Stimulated activated naive CD4-positive, alpha-beta T cell treated with Interleukin-2 at 50 U/mL for 16 hours (primary cell): ENCODE measurements at places on chromosomes 2 and 18.

DNA sequence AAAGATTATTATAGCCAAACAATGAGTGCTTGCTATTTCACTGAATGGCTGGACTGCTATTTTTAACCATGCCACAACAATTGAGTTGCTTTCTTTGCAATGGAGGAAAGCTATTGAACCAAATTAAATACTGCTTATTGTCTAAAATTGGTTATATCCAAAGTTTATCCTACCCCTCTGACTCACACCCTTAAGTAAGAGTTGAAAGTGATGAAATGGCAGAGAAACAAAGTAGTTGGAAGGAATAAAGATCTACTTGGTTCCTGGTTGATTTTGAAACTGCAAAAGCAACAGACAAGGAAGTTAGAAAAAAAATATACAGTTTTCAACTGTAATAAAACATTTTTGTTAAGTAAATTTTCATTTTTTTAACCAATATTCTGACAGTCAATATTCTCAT, 47.5 kb downstream of the EML4 start:
- DNase-seq = no peak

DNA sequence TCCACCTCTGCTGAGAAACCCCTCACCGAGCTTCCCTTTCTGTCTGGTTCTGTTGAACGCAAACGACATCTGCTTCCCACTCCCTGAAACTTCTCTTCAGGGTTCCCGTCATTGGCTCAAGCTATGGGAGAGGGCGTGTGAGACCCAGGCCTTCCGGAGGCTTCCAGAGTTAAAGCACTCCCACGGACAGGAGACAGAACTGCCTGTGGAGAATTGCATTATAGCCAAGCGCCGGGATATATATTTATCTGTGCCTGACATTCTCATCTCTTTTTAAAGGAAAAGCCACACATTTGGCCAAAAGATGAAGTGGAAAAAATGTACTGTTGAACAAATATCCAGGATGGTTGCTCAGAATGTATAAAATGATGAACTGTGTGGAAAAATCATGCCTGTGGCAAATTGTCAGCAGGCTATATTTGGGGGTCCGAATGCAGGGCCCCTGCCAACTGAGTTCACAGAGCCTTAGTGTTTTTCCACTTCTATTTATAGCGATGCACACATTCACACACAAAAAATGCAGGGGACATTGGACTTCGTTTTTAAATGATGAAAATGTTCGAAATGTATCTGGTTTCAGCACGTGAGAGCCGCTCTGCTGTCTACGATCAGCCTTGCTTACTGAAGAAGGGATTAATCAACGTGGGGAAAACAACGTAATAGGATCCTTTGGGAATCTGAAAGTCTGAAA, 59.5 kb downstream of the E2F6 start:
- DNase-seq = no peak

- peak; percentile 26 for DNase-seq
Measured at GRCh38 chr2:25558262-25558661, 115.1 kb downstream of the DTNB start.

DNA sequence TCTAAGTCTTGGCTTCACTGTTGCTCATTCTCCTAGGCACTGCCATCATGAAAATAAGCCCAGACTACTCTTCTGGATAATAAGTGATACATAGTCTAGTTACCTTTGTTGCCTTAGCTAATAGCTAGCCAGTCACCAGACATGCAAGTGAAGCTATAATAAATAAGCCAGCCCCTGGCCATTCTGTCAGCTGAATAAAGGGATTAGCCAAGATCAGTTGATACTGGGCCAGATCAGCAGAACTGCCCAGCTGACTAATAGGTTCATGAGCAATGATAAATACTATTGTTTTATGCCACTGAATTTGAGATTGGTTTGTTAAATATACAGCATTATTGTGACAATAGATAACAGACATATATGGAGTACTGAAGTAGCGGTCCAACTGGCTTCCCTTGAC, 8.0 kb upstream of the C2orf69 start:
- no peak for DNase-seq

DNA sequence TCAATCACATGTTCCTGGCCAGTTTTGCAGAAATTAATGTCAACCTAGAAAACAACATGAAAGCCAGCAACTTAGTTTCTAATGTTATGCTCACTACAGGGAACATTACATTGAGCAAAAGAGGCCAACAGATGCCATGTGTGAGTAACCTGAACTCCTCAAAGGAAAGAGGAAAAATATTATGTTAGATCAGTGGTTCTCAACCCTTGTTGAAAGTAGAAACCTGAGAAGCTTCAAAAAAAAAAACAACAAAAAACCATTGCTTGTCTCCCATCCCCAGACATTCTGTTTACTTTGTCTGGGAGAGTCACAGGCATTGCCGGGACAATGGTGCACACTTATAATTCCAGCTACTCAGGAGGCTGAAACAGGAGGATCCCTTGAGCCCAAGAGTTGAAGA, 57.7 kb downstream of the METTL4 start:
- no peak for DNase-seq

DNA sequence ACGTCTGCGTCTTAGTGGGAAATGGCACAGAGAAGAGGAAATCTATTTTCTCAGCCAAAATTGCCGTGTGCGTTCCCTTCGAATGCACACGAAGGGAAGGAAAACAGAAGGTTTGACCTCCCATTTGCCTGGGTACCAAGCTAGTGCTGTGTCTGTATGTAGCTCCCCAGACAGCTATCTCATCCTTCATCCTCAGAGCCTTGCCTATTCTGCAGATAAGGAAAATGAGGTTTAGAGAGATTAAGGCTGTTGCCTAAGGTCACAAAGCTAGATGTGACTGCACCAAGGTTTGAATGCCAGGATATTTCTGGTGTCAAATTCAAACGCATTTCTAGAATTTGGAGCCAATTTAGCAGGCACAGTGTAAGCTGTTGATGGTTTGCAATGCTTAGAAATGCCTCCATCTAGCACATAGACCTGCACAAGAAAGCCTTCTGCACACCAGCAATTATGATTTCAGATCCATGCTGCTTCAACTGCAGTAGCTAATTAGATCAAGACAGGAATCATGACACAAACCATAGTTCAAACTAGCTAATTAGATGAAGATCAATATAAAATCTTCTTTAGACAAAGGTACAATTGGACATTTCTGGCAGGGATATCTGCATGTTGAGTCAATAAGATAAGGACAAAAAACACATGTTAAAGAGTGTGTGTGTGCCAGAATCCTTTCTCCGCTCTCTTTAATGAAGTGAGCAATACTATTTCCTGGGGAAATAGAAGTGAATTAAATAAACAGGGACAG, 115.1 kb downstream of the CMPK2 start:
- DNase-seq = no peak

DNA sequence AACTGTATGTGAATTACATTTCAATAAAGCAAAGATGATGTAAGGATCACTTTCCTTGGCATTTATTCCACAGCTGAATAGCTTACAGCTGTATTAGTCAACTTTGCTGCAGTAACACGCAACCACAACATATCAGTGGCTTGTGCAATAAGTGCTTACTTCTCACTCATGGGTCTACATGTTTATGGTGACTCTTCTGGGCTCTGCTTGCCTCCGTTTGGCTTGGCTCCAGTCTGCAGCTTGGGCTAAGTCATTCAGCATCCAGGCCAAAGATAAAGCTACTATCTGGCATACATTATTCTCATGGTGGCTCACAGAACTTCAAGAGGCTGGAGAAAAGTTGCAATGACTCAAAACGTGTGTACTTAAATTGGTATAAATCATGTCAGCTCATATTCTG, 355.0 kb downstream of the RNF144A start:
- DNase-seq = no peak

- DNase-seq = no peak
Measured at GRCh38 chr2:101097638-101098037, 53.5 kb downstream of the TBC1D8 start.

DNA sequence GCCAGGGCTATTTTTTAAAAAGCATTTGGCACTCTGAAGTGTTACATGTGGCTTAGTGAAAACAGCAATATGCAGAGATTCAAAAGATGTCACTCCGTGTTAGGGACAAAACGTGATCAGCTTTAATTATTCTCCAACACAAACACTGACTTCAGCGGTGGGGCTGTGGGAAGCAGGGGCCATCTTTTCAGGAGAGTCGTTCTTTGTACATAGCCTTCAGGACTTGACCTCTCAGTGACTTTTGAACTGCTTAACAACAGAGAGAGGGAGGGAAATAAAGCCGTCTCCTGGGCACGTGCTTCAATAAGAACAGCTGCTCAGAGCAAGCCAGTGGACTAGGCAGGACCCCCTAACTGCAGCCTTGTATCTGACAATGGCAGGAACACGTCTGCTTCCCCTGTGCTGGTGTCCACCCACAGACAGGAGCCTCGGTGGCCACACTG, 95.0 kb upstream of the HDAC4 start:
- DNase-seq = no peak
